PC-9 (cell line): ENCODE measurements at places on chromosomes 7 and 10. TPM values are rescaled to one million over a fixed set of nuclear protein-coding genes. Genes with fewer than 3 reads are reported as not detected.

Gene SBDS
- total RNA-seq = 56.7 and 65.1 TPM in 2 replicates

Gene CRHR2
- not detected in 2 replicates for total RNA-seq

Gene HTR5A
- total RNA-seq = not detected in 2 replicates

DNA sequence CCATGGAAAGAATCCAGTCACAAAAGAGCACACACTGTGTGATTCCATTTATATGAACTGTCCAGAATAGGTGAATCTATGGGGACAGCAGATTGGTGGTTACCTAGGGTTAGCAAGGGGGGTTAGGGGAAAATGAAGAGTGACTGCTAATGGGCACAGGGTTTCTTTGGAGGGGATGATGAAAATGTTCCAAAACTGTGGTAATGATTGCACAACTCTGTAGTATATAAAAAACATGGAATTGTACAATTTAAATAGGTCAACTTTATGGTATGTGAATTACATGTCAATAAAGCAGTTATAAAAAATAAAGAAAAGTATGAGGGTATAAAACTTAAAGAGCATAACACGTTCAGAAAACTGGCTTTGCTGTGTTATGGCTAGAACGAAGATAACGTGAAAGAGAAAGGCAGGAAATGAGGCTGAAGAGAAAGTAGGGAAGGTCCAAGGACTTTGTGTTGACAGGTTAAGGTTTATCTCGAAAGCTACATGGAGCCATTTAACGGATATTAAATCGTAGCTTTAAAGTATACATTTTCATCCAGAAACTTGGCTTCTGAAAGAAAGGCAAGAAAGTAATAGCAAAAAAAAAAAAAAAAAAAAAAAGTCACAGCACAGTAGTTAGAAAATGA is 26.4 kb upstream of the MSS51 start:
- H3K27me3 ChIP-seq = no peaks in the 10 kb centered on the region
- no peak for DNase-seq
- H3K36me3 ChIP-seq = peaks cover 5% of the 10 kb centered on the region; the same call in 1 of the 2 replicates
- H3K27ac ChIP-seq = no peak overlapping the region

- no peaks in the 10 kb centered on the region for H3K27me3 ChIP-seq
- no peaks in the 10 kb centered on the region for H3K36me3 ChIP-seq
- H3K27ac ChIP-seq = no peak overlapping the region
- no peak for DNase-seq
- peak overlapping the region; percentile 75; the same call in 1 of the 2 replicates for H3K4me3 ChIP-seq
- H3K4me1 ChIP-seq = peaks cover 13% of the 10 kb centered on the region
Measured at GRCh38 chr10:23096802-23097549, 1.6 kb downstream of the MSRB2 start.
